ENCODE measurements at places on chromosomes 13 and 19.

GRCh38 chr13:32098272-32098671 lies 66.7 kb downstream of the FRY start:
- no peak for DNase-seq

- peak; percentile 86 for DNase-seq
Measured at GRCh38 chr19:52007806-52008557, at the start of gene ZNF615. Gene ZNF615 (minus strand): TSS chr19:52008211. CDS start chr19:52003711, 4,500 bp downstream.

- no peak for DNase-seq
Measured at GRCh38 chr13:45796426-45797235, 54.9 kb downstream of the SIAH3 start.

GRCh38 chr19:3407556-3408516 lies 41.5 kb downstream of the NFIC start:
- DNase-seq: peak; percentile 52

DNA sequence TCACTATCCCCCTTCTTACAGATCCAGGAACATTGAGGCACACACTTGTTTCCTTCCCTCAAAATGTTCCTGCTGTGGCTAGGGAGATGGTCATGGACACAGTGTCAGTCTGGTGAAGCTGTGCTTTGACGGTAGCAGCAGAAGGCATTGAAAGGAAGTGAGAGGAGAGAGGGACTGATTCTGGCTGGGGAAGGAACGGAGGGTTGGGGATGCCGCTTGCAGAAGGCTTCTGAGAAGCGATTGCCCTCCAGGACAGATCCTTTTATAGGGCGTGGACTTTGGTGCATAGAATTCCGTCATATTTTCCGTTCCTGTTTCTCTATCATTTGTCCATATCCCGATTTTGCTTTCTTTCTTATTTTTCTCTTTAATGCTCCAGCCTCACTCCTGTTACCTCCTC lies 14.1 kb upstream of the MYH14 start:
- DNase-seq: no peak

DNA sequence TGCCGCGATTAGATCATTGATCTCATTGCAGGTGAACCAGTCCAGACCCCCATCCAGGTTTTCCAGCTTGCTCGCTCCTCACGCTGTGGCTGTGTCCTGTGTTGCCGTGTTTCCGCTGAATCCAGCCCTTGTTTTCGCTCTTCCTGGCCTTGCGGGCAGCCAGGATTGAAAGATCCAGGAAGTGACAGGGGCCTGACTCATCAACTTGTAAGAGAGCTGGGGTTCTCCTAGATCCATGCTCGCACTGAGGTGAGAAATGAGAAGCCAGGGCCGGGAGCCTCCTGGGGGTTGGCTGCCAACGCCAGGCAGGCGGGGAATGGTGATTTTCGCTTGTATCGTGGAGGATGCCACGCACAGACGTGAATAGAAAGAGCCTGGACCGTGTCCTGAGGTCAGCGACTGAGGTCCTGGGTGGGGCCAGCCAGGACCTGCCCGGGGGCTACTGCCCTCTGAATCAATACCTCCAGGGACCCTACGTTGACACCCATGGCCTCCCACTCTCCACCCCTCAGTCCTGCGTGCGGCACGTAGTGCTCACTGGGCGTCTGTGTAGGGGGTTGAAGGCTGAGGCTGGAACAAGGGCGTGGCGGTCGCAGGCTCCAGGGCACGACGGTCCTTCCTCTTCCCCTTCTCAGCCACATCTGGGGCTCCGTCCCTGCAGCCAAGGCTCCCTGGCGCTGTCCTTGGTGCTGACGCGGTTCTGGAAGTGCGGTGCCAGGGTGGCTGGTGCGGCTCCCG lies 7.3 kb upstream of the PTPRH start:
- peak; percentile 65 for DNase-seq

- no peak for DNase-seq
Measured at GRCh38 chr13:101555610-101556009, 103.1 kb downstream of the ITGBL1 start.

- DNase-seq: no peak
Measured at GRCh38 chr19:31100206-31100590, 249.0 kb downstream of the TSHZ3 start.

GRCh38 chr19:5880604-5881078 lies 10.3 kb upstream of the FUT5 start:
- peak; percentile 33 for DNase-seq

DNA sequence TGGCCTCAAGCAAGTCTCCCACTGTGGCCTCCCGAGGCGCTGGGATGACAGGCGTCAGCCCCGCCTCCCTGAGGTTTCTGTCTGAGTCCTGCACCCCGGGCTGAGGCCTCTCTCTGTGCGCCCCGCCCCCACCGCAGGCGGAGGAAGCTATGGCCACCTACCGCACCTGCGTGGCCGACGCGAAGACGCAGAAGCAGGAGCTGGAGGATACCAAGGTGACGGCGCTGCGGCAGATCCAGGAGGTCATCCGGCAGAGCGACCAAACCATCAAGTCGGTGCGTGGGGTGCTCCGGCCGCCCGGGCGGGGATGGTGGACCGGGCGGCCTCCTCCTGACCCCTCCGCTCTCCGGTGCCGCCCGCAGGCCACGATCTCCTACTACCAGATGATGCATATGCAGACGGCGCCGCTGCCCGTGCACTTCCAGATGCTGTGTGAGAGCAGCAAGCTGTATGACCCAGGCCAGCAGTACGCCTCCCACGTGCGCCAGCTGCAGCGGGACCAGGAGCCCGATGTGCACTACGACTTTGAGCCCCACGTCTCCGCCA lies 12.7 kb downstream of the ARHGAP45 start:
- DNase-seq: no peak

- no peak for DNase-seq
Measured at GRCh38 chr19:28727480-28728159, 485.3 kb downstream of the UQCRFS1 start.

DNA sequence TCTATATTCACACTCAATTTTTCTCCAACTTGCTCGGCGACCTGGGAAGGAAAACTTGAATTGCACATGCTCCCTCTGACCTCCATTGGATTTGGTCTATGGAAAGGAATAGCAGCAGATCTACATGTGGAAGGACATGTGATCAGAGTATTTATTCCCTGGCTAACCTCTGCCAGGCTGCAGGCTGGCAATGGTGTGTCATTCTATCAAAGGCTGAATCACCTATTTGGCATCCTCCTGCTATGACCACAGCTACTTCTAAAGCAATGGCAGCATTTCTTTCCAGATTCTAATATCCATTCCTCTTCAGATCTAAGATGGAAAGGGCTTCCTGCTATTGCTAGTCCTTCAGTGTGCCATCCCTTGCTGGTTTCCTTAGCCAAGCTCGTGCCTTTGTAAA lies 144.3 kb upstream of the FREM2 start:
- no peak for DNase-seq

- DNase-seq: no peak
Measured at GRCh38 chr19:2923510-2923909, 21.3 kb downstream of the ZNF77 start.

DNA sequence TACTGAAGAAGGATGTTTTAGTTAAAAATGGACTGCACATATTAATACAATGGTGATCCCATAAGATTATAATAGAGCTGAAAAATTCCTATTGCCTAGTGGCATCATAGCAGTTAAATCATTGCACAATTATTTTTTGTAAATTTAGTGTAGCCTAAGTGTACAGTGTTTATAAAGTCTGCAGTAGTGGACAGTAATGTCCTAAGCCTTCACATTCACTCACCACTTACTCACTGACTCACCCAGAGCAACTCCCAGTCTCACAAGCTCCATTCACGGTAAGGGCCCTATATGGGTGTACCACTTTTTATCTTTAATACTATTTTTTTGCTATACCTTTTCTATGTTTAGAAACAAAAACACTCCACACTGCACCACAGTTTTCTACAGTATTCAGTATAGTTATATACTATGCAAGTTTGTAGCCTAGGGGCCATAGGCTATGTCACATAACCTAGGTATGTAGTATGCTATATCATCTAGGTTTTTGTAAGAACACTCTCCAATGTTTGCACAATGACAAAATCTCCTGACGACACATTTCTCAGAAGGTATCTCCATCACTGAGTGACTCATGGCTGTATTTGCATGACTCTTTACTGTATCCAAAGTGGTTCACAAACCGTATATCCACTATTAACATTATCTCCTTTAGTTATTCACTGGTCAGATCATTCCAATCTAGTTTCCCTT lies 536.0 kb downstream of the KLF12 start:
- no peak for DNase-seq

DNA sequence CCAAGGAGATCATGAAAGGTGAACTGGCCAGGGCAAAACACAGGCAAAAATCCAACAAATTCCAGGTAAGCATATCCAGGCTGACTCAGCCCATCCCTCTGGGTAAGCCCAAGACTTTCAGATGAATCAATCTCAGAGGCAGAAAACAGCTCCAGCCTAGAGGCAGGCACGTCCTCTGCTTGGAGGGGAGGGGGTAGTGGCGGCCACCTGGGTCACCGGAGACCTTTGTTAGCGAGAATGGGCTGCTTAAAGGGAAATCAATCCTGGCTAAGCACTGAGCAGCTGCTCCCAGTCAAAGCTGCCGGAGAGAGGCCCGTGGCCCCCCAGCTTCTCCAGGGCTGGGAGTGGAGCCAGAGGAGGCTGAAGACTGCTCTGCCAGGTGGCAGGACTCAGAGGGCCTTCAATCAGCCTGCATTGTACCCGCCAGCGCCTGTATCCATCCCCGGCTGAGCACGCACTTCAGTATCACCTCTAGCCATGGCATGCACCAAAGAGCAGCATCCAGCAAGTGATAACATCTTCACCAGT lies 48.2 kb downstream of the PIN1 start:
- no peak for DNase-seq

GRCh38 chr19:18220632-18221275 lies 5.5 kb downstream of the PDE4C start:
- no peak for DNase-seq

DNA sequence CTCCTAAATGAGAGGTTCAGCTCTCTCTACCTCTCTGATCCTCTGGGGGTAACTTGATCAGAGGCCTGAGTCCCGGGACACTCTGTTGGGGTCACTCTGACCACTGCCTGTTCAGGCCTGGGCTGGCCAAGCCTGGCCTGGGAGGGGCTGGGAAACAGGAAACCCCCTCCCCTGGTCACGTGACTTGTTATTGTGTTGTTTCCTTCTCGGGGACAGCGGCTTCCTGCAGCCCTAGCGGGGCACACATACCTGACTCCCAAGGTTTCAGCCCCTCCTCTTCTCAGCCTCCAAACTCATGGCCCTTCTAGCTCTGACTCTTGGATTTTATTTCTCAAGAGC lies at the start of gene USHBP1:
TSS of gene USHBP1 (minus strand) at position 105 of the 339 bp plus-strand sequence. CDS start 446 bp downstream, outside the sequence.
- no peak for DNase-seq

- DNase-seq: no peak
Measured at GRCh38 chr19:18009412-18010066, 1.6 kb downstream of the ARRDC2 start.

GRCh38 chr13:99265821-99266426 lies 7.7 kb upstream of the GPR18 start:
- no peak for DNase-seq

GRCh38 chr19:55655648-55656040 lies 809 bp downstream of the U2AF2 start:
- no peak for DNase-seq

DNA sequence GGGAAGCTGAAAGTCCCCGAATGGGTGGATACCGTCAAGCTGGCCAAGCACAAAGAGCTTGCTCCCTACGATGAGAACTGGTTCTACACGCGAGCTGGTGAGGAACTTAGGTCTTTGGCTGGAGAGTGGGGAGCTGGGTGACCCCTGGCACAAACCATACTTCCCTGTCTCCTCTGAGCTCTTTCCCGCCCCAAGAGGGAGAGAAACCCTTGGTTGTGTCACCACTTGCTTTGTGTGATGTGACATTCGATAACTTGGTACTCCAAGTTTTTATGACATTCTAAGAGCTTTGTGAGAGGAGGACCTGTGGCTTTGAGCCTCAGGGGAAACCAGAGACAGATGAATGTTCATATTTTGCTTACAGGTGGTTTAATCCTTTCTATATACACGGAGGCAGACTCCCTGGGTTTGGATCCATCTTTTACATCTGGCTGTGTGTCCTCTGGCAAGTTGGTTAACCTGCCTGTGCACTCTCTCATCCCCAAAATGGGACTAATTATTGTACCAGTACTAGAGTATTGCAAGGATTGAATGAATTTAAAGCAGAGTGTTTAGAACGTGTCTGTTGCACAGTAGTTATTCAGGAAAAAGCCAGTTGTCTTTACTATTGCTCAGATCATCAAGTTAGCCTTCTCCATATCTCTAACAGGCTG lies 1.2 kb downstream of the RPS19 start:
- DNase-seq: no peak

DNA sequence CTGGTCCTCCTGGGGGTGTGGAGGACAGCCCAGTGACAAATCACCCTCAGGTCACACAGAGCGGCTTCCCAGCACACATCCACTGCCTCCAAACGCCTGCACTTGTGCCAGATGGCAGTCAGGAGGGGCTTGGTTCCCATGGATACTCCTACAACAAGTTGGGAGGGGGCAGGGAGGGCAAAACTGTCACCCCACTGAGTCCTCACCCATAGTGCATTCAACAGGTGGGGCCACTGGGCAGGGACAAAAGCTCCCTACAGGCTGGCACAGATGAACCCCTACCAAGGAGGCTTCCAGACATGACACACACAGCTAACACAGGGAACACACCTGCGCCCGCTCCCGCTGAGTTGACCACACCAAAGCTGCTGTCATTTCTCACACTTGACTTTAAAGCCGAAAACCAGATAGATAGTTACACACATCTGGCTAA lies 120.5 kb downstream of the STK24 start:
- DNase-seq: no peak
